ENCODE measurements at places on chromosomes 12 and 14.
A peak's percentile ranks its signal among the peaks of the same experiment; 100 is the strongest.

DNA sequence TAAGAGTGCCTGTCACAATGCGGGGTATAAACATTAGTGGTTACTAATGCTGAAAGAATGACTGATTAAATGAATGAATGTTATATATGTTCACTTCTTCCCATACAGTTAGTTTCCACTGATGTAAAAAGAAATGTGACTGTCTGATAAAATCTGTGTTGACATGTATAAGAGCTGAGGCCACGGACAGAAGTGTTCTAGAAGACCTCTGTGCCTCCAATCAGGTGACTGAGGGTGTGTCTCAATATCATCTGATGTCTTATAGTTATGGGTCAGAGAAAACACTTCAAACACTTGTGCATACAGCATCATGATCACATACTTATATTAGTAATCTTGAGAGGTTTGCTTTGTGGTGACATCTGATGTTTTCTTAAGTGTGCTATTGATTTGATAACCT is 183.4 kb downstream of the TTC7B start:
- DNase-seq: no peak

DNA sequence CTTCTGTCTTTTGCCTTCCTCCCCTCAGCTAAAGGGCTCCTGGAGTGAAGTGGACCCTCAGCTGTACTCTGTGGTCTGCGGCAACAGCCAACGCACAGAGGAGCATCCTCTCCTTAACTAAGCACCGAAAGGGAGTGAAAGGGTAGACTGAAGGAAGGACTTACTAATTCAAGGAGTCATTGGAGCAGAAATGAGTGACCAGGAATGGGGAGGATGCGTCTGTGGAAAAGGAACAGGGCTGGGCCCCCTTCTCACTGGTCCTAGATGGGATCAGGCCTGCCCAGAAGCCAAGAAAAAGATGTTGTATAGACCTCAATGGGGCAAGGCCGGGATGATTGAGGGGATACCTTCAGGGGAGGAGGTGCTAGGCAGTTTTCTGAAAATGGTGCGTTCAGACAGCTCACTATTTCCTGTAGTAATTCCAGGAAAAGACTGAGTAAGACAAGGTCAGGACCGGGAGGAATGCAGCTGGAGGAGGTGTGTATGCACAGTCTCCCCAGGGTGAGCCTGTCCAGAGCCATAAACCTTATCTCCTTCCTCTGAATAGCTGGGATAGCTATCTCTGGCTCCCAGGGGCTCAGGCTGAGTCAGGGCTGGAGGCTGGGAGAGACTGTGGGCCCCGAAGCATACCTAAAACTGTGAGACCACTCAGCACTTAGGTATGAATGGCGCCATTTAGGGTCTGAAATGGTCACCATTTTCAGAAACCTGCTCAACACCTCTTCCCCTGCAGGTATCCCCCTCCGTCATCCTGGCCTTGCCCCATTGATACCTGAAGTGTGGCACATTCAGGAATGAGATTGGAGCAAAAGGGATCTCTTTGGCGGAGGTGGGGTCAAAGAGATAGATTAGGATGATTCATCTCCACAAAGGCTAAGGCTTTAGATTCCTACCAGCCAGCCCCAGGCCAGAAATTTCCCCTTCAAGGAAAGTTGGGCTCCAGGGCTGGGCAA is 20.2 kb upstream of the KRT8 start:
- peak; percentile 72 for DNase-seq

- no peak for DNase-seq
Observed at GRCh38 chr12:2281446-2281845, 228.7 kb downstream of the CACNA1C start.

DNA sequence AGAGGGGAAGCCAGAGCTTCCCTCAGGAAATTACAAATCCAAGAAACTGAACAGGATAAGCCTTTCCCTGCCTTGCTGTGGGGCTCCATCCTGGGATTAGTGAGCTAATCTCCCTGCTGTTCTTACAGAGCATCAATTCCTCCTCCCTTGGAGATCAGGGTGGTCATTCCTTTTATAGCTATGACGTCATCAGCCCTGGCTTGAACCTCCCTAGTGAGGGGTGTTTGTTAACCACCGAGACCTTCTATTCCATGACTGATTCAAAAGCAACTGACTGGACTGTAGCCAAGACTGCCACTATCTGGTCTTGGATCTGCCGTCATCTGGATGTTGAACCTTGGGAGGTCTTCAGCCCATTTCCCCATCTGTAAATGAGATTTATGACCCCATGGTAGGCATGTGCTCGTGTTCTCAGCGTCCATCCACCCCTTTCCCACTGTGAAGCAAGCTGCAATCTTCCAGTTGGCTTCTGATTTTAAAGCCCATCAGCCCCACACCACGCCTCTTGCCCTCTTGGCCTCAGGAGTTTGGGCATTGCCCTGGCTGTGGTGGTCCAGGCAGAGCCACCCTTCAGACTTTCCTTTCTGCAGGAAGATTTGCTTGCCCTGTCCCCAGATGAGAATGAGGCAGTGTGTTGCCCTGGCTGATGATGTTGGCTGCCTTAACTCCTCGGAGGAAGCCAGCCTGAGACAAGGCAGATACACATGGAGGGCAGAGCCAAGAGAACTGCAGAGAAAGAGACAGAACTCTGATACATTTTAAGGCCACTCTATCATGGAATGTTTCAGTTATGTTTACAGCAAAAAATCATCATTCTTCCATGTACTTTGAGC is 59.6 kb upstream of the ACTN1 start:
- DNase-seq: no peak

DNA sequence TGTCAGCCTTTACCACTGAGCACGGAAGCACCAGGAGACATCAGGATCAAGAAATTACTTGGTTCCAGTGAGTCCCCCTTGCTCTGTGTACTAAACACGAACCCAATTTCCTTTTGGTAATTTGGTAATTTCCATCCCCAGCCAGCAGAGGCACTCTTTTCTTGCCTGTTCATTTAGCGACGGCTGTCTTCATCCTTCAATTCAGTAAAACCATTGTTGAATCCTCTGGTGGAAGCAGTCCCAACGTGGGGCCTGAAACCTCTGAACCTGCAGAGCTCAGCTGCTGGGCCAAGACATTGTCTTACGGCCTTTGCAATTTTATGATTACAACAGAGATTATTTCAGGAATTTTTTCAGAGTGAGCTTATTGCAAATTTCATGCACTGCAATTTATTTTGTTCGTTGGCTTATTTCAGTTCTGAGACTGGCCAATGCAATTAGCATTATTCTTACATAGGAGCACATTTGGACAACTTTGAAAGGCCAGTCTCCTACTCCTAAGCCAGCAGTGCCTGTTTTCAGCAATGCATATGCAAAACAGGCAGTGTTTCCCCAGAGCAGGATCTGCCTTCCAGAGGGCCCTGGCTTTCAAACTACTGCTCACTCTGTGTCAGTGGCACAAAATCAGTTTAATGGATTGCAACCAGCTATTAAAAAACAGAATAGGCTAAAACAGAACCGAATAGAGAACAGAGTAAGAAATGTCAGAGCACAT is 372.9 kb upstream of the TMEM132C start:
- no peak for DNase-seq

DNA sequence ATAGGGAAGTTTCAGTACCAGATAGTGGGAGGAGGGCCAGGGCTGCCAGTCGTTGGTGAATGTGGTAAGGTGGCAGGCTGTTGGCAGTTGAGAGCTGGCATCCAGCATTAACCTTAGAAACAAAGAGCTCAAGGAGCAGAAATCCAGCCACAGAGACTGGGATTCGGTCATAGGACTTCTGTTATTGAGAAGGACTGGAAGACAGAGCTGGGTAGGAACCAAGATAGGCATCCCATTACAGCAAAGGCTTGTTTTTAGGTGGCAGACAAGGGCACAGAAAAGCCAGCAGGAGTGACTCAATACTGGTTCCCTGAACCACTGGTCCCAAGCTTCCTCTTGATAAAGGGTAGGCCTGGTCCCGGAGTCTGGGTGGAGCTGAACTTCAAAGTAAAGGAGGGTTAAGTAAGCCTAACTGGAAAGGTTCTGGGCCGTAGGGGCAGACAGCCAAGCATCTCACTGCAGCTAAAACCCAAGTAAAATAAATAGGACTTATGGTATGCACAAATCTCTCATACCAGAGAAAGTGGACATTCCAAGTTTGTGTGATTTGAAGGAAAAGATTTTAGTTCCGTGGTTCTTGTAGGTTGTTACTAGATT is 147.9 kb downstream of the ETV6 start:
- DNase-seq: no peak

DNA sequence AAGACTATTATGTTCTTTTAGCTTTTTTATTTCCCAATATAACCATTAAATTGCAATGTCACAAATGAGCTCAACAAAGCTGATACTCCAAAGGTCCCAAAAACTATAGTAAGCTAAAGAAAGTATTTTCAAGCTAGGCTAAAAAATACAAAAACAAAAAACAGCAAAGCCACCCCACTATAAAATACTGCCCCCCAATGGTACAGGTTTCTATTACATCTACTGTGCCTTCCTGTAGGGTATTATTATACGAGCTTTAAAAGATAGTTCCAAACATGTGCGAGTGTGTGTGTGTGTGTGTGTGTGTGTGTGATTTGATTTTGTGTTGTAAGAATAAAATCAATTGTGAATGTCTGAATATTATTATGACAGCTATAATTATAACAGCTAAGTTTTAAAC is 1.1 kb downstream of the IFNG start:
- DNase-seq: peak; percentile 52

DNA sequence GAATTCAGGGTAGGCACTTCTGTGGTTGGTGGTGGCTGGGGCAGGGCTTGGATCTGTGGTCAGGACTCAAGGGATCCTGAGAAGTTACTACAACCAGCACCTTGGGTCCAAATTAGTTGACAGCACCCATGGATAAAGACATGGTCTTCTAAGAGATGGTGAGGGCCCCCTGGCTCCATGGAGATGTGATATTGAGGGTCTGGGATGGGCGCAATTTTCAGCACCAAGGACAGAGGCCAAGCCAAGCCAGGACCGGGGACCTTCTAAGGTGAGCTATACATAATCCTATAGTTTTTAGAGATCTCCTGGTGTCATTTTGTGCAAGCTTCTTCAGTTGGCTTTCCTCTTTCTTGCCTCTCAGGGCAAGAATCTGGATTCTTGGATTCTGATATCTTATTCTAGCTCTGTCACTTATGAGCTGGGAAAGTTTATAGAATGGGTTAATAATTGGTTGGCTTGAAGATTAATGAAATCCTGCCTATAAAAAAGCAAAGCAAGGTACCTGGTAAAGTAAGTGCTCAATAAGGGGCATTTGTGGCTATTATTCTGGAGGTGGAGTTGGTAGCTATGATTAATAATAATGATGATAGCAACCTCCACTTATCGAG is 130.1 kb upstream of the LHX5 start:
- no peak for DNase-seq

- peak; percentile 59 for DNase-seq
Observed at GRCh38 chr12:15320881-15321280, 1.4 kb upstream of the PTPRO start.

DNA sequence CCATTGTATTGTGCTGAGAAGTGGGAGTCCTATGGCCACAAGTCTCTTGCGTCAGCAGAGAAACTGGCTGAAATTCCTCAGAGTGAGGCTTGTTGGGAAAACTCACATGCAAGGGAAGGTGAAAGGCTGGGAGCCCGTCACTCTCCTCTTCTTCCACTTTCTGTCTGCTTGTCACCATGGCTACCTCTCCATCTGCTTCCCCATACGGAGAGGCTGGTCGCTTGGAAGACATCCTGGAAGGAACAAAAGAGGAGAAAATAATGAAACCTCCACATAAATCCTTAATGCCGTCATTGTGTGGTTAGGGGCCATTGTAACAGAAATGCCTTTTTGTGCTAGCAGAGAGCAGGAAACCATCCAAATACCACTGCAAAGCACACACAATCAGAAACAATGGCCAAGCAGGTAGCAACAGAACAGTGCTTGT is 53.7 kb downstream of the SOX5 start:
- no peak for DNase-seq

DNA sequence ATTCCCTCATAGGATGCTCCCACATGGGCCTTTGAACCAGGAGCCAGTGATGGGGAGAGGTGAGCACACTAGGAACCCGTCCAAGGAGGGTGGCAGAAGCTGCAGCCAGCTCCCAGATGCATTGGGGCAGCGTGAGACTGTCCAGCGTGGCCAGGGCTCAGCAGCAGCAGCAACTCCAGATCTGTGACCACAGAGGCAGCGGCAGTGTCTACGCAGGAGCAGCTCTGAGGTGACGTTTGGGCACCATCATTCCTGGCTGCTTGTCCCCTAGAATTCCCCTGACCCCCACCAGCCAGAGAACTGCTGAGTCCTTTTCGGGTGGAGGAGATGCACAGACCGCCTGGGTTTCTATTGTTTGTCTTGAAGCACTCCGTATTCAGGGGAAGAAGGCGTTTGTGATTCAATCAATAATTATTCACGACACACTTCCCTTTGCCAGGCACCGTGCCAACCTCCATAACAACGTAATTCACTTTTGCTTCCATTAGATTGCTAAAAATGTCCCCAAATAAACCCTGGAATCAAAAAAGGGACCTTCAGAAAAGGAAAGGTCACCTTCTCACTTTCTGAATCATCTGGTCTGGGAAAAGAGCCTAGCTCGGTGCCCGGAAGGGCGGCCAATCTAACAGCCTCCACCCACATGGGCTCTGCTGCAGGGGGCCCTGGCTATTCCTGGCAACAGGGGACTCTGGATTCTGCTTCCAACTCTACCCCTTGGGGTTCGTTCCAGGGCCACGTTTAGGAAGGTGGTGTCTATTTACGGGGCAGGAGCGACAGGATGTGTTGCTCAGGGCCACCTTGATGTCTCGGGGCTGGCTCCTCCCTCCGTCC is 11.4 kb upstream of the BDKRB2 start:
- no peak for DNase-seq

DNA sequence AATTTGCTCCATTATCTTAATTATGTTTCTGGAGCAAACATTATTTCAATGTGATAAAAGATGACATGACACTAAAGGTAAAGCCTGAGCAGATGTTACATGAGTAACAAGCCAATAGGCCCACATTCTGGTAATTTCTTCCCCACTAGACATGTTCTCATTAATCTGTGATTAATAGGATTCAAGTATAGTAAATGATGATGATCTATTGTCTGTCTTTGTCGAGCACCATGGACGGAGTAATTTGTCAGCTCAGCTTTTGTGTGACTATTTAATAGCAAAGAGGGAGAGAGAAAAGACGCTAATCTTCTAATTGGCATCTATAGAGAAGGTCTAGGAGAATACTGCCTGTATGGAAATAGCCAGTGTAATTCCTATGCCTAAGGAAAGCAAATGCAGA is 62.2 kb upstream of the INSM2 start:
- DNase-seq: no peak

GRCh38 chr14:56194042-56194441 is 75.8 kb downstream of the PELI2 start:
- DNase-seq: no peak

- no peak for DNase-seq
Observed at GRCh38 chr12:90575995-90576394, 379.0 kb downstream of the CCER1 start.

- no peak for DNase-seq
Observed at GRCh38 chr12:114812858-114813761, 129.1 kb upstream of the TBX3 start.

DNA sequence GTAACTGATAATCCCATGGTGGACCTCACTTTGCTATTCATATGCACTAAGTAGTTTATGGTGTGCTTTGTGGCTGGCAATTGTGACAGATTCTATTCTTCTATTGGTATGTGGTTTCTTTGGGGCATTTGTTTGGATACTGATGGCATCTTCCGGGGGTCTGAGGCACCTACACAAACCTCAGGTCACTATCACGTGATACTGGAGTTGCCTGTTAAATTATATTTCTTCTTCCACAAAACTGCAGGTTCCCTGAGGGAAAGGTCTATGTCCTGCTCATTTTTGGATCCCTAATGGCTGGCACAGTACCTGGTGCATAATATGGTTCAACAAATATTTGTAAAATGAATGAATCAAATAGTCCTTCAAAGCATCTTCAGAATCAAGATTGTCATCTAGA is 49.5 kb upstream of the HELB start:
- DNase-seq: no peak
